ENCODE measurements at places on chromosomes 11 and 22.

DNA sequence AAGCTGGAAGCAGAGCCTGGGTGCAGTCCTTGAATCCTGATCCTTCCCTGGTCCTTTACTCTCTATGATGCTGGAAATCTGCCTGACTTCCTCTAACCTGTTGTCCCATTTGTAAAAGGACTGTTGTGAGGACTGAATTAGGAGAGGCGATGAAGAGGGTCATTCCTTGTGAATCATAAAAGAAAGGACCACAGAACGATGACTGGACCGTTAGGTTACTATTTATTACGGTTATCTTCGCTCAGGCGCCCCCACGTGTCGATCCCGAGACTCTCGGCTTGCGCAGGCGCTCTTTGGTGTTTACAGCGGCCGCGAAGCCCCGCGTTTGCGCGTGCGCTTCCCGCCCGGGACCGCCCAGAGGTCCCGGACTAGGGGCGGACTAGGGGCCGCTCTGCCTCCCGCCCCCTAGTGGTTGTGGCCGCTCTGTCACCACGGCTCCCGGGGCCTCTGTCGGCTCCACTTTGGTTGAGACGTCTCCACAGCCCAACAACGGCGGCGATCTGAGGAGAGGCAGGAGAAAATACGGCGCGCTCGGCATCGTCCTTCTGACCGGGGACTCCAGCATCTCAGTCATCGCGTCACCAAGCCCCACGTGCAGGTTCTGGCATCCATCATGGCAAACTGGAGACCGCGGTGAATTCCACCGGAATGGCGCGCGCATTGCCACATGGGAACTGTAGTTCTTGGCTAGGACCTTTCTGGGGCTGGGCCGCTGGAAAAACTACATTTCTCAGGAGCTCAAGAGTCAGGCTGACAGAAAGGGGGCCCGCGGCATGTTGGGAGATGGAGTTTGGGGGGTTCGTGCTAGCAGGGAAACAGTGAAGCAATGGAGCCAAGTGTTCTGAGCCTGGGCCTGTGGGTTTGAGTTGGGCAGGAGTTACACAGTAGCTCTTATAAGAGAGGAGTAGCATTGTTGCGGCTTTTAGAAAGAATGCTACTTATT lies at the start of gene STARD10:
Gene STARD10 (minus strand): TSS at position 623 of the 943 bp plus-strand sequence. CDS start 12,866 bp downstream, outside the sequence.
- DNase-seq = peak; percentile 83

DNA sequence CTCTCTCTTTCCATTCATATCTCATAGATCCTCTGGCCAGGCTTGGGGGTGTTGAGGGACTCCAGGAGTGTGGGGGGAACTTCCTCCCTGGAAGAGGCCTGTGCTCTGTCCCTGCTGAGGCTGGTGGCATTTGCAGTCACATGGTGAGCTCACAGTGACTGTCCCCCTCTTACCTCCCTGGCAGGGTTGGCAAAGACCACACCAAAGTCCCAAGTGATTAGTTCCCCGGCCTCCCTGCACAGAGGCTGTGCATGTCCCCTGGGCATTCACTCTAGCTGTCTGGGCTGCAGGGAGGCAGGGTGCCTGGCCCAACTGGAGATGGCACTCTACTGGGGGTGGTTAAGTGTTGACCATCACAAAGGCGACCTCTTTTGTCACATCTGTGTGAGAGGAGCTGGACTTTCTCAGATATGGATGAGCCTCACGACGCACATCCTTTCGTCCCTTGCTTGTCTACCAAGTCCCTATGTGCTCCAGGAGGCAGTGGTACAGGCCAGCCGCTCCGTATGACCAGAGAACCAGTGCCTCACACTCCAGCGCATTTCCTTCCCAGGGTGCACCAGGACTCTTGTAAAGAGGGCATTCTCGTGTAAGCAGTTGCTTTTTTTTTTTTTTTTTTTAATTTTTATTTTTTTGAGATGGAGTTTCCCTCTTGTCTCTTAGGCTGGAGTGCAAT lies 8.8 kb downstream of the TANGO2 start:
- no peak for DNase-seq

DNA sequence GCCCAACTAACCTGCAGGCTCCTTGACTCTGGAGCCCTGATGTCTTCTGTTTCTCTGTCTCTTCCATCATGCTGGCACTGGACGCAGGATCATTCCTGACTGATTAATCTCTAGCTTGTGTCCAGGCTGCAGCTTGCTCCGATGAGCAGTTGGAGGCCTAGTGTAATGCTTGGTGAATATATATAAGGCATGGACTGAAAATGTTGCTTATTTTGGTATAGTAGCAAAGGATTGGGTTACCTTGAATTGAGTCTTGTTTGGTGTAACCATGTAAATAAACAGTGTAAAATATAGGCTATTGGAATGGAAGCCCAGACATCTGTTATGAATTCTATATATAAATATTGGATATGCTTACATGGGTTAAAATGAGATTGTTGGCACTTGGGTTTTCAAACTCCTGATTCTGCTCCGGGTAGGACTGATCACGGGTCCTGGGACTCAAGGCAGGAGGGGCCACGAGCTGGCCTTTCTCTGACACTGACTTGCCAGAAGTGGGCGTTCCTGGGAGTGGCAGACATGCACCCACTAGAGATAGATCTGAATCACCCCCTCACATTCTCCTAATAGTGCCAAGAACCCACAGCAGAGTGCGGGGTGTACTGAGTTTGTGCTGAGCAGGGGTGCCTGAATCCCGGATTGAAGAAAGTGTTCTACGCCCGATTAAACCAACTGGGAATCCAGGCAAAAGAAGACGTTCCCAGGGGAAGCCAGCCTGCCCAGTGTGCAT lies 25.8 kb downstream of the LRP5 start:
- DNase-seq = no peak

- DNase-seq = no peak
Measured at GRCh38 chr22:24008381-24009226, 2.5 kb upstream of the CABIN1 start.

- DNase-seq = no peak
Measured at GRCh38 chr11:91248199-91248807, 976.3 kb upstream of the FAT3 start.

DNA sequence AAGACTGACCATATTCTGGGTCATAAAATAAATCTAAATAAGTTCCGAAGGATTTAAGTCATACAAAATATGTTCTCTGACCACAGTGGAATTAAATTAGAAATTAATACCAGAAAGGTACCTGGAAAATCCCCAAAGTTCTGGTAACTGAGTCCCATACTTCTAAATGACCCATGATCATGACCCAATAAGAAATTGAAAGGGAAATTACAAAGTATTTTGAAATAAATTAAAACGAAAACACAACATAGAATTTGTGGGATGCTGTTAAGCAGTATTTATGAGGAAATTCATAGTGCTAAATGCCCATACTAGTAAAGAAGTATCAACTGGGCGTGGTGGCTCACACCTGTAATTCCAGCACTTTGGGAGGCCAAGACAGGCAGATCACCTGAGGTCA lies 23.4 kb upstream of the IL10RA start:
- no peak for DNase-seq

DNA sequence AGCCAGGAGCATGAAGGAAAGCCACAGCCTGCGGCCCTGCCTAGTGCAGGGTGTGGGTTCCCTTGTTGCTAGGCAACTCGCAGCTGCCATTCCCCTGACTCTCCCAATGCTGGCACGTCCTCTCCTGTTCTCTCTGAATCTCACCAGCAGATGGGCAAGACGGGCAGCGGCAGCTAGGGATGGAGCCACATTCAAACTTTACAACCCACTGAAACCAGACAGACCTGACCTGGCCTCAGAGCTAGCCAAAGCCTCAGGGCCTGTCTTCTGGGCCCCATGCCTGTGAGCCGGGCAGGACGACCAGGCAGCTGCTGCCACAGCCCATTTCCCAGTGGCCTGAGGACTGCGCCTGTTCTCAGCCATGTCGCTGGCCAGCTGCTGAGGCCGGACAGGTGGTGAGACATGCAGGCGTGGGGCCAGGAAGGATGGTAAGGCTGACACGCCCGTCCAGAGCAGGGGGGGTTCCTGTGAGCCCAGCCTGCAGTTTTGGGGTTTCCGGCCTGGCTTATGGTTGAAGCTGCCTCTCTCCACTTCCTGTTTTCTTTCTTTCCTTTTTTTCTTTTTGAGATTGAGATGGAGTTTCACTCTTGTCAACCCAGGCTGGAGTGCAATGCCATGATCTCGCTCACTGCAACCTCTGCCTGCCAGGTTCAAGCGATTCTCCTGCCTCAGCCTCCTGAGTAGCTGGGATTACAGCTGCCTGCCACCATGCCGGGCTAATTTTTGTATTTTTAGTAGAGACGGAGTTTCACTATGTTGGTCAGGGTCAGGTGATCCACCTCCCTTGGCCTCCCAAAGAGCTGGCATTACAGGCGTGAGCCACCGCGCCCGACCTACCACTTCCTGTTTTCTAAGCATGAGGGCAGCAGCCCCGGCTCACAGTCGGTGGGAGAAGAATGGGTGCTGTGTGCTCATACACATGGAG lies 4.1 kb downstream of the SUN2 start:
- peak; percentile 68 for DNase-seq

- no peak for DNase-seq
Measured at GRCh38 chr11:122158171-122158570, 42.2 kb upstream of the BLID start.

DNA sequence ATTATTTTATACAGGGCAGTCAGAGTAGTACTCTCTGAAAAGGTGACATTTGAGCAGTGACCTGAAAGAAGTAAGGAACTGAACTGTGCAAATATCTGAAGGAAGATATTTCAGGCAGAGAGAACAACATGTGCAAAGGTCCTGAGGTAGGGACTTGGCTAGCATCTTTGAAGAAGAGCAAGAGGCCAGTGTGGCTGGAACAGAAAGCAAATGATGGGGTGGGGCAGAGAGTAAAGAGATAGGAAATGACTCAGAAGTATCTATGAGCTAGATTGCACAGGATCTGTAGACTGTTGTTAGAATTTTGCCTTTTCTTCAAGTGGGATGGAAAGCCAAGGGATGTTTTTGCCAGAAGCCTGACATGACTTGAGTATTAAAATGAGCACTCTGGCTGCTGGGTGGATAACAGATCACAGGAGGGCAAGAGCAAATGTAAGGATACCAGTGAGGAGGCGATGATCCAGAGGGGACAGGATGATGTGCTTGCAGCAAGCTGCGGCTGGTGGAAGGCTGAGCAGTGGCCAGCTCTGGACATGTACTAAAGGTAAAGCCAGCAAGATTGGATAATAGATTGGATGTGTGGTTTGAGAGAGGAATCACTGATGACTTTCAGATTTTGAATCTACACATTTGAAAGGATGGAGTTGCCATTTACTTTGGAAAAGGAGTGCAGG lies 33.2 kb upstream of the TTC12 start:
- DNase-seq = no peak

DNA sequence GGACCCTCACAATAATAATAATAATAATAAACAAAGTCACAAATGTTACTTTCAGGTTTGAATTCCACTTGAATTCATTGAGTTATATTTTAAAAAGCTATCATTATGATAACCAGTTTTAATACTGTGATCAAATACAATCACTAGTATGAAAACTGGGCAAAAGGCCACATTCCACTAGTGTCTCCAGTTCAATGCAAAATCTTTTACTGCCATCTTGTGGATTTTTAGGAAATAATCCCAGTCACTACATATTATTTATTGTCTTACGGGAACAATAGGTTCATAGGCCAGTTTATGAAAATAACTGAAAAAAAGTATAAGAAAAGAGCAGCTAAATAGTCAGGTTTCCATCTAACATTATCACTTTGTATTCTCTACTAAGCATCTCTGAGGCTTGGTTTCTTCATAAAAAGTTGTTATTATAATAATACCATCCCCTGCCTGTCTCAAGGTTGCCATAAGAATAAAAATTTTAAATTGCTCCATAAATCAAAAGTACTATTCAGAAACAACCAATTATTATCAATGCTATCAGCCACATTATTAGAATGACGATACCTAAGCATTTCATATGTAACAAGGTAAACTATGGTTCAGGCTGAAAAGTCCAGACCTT lies 533.9 kb upstream of the CCDC90B start:
- no peak for DNase-seq

- DNase-seq = peak; percentile 61
Measured at GRCh38 chr22:43088984-43089717, at the start of gene TTLL1. TSS of gene TTLL1 (minus strand) at chr22:43089391. CDS start at chr22:43075586, 13,805 bp downstream.
